ENCODE measurements at places on chromosomes 7 and 10.

GRCh38 chr10:112374724-112375541 lies 1.0 kb downstream of the ACSL5 start:
- no peak for DNase-seq

GRCh38 chr7:45003789-45004188 lies 3.8 kb downstream of the CCM2 start:
- no peak for DNase-seq

DNA sequence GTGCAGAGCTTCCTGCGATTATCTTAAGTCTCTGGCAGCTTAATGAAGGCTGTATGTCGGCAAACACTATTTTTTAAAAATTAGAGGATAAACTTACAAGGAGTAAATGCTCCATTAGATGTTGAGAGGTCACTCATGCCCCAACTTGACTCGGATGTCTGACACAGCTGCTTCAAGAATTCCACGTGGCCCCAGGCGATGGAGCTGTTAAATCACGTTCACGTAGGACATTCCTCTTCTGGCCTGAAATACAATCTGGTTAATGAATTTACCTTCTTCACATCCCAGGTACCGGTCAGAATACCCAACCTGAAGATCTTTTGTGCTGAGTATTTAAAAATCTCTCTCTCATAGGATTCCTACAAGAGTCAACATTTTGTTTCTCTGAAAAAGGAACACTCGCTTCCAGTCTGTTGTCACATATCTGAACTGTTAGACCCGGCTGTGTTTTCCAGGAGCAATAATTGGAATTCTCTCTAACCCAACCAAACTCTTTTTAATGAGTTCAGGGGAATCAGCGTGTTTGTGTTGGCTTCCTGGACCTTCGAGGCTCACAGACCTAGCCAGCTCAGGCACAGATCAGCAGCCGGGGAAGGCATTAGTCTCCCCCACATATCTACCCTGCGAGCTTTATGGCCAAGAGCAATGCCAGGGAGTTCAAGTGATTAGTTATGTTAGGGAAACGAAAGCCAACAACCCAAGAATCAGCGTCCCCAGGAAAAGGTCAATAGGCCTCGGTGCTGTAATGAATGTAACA lies 284.9 kb downstream of the FGFR2 start:
- no peak for DNase-seq

DNA sequence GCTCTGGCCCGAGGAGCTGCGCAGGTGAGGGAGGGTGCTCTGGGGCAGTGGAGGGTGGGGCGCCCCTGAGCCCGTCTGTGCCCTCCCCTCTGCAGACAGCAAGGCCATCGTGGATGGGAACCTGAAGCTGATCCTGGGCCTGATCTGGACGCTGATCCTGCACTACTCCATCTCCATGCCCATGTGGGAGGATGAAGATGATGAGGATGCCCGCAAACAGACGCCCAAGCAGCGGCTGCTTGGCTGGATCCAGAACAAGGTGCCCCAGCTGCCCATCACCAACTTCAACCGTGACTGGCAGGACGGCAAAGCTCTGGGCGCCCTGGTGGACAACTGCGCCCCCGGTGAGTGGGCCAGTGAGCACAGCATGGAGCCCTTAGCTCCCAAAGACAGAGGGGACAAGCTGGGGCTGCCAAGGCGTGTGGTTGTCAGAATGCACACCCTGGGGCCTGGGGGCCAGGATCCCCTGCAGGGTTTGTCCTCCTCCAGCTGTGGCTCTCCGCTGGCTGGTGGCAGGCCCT lies 5.1 kb downstream of the FLNC start:
- DNase-seq: no peak

- DNase-seq: no peak
Measured at GRCh38 chr7:41446606-41447449, 256.1 kb downstream of the INHBA start.

- DNase-seq: no peak
Measured at GRCh38 chr7:102287111-102287980, 678 bp downstream of the SH2B2 start.

GRCh38 chr7:139871820-139872219 lies 42.8 kb downstream of the TBXAS1 start:
- no peak for DNase-seq

- no peak for DNase-seq
Measured at GRCh38 chr7:157604661-157605381, 268.0 kb downstream of the DNAJB6 start.

DNA sequence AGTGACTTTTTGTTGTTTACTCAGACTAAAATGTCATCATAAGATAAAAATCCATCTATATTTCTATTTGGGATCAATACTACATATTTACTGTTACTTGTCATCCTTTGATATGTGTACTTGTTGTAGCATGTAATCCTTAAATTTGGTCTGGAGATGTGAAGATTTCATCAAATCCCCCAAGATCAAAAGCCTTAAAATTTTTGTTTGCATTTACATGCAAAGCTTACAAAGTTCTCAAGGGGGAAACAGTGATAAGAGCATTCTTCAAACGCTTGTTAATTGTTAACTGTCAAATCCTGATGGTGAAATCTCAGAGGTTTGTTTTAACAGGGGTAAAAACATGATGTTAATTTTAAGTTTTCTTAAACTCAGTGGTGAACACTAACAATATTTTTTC lies 84.9 kb upstream of the SKAP2 start:
- DNase-seq: no peak

GRCh38 chr10:127013211-127013656 lies 108.0 kb downstream of the DOCK1 start:
- DNase-seq: no peak

GRCh38 chr7:107169120-107170050 lies 582 bp downstream of the HBP1 start:
- peak; percentile 88 for DNase-seq

- DNase-seq: no peak
Measured at GRCh38 chr10:10726101-10726500, 291.6 kb upstream of the CELF2 start.

GRCh38 chr7:38311329-38311937 lies 38.0 kb upstream of the TARP start:
- no peak for DNase-seq

- DNase-seq: no peak
Measured at GRCh38 chr7:158102897-158103296, 484.7 kb downstream of the PTPRN2 start.

- DNase-seq: no peak
Measured at GRCh38 chr7:113810080-113810744, 108.6 kb downstream of the PPP1R3A start.

GRCh38 chr7:80135309-80136104 lies 876 bp downstream of the GNAI1 start:
- no peak for DNase-seq

DNA sequence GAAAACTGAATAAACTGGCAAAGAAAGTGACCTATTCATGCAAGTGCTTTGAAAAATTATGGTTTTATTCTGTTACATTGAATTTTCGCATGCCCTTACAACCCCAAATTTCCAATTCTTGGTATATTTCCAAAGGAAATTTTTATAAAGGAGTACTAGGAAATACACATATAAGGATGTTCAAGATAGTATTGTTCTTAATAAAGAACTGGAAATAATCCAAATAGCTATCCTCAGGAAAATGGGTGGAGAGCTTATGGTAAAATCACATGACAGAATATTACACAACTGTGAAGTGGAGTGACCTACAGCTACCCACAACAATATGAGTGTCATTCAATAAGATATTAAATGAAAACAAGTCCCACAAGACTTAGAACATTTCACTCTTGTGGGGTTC lies 138.9 kb upstream of the BMPER start:
- no peak for DNase-seq

- DNase-seq: peak; percentile 85
Measured at GRCh38 chr10:126749015-126749655, 78.6 kb upstream of the C10orf90 start.

- no peak for DNase-seq
Measured at GRCh38 chr7:149879766-149880637, 6.2 kb downstream of the ATP6V0E2 start.

GRCh38 chr10:7856678-7857077 lies 38.4 kb downstream of the TAF3 start:
- no peak for DNase-seq

DNA sequence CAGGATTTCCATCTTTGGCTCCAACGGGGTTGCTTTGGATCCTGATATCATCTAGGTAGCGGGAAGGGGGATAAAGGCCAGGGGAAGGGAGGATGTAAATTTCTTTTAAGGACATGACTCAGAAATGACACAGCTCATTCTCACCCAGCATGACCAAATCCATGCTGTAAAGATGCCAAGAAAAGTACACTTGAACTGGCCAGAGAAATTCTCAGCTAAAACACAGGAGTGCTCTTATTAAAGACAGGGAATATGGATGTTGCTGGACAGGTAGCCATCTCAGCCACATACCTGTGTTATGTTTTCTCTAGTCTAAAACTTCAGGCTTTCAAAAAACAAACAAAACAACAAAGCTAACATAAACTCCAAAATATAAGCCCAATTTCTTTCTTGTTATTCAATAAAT lies 68.3 kb downstream of the NAMPT start:
- DNase-seq: no peak

DNA sequence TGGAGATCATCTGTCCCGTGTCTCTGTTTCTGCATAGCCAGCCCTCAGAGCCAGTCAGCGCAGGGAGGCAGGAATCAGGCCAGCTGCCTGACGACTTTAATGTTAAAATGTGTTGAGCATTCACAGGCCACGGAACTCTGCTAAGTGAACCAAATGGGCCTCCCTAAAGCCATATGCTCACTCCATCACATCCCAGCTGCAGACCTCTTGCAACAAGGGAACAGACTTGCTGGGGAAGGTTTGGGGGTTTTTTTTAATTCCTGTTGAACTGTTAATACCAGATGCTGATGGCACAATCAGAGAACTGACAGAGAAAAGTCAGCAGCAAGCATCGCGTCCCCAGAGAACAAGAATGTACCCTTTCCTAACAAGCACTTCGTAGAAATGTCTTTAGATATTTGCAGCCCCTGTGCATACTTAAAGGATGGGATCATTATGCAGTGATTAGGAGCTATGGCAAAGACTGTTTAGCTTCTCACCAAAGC lies 900.4 kb upstream of the AUTS2 start:
- DNase-seq: no peak

DNA sequence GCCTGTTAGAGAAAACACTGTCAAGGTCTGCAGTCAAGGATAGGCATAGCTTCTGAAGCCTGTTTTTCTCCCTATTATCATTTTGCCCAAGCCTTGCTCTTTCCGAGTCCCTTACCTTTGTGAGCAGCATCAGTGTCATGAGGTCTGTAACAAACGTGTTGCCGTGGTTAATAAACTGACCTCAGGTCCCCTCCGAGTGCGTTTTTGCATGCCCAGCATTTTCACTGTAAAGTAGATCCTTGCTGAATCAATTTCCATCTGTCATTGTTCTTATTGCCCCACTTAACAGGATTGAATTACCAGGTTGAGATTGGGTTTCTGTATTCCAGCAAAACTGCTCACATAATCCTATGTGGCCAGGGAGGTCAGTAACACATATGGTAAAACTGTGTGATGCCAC lies 110.3 kb downstream of the ZNF248 start:
- DNase-seq: no peak

DNA sequence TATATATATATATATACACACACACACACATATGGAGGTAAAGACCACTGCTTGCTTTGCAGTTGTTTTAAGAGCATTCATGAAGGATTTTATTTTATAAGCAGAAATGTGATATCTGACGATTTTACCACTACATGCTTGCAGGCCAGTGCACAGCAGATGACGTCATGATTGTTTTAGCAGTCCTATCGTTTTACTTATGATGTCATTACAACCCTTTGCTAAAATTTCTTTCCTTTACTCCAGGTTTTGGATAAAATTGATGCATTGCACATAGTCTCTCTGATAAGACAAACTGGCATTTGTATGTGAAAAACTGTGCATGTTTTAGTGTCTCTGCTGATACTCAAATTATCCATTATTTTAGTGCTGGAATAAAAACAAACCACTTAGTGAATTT lies 9.2 kb downstream of the EGFR start:
- DNase-seq: no peak

DNA sequence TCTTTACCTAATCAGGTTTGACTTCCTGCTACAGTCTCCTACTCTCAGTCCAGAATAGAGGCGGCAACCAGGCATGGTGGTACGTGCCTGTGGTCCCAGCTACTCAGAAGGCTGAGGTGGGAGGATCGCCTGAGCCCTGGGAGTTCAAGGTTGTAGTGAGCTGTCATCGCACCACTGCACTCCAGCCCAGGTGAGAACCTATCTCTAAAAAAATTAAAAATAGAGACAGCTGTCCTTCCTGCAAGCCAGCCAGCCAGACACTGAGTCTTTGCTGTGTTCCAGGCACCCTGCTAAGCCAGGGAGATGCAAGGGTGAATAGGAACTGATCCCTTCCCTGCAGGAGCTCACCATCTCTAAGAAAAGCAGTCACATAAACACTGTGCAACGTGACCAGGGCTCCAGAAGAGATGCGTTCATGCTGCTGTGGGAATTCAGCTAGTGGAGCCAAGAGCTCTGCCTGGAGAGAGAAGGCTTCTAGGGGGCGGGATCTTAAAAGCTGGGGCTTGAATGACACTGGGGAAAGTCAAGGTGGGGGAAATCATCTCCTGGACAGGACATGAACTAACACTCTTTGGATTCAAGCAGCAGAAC lies 22.1 kb upstream of the SLIT1 start:
- no peak for DNase-seq

Measured in iPS DF 6.9 (cell line).